A549 treated with GW870086 at 1 μM for 4 hours (cell line): ENCODE measurements at places on chromosomes 2 and 18. TPM values are rescaled to one million over a fixed set of nuclear protein-coding genes. Genes with fewer than 3 reads are reported as not detected.

Gene LBX2
- total RNA-seq: 1.8 to 4.3 TPM (median 3.0 TPM) in 5 replicates

Gene L3MBTL4
- not detected in 5 replicates for total RNA-seq

Gene MAP3K19
- total RNA-seq: not detected in 5 replicates

Gene UGT1A8
- total RNA-seq: 0.07 to 0.28 TPM in 2 of 5 replicates, not detected in the others

Gene CFC1
- total RNA-seq: 0.09 TPM in 1 of 5 replicates, not detected in the others

Gene SLC4A3
- 2.0 to 3.4 TPM (median 3.0 TPM) in 5 replicates for total RNA-seq

Gene STK17B
- total RNA-seq: 5.8 to 8.3 TPM (median 7.1 TPM) in 5 replicates

Gene RGPD4
- 0.03 to 0.09 TPM (median 0.06 TPM) in 4 of 5 replicates, not detected in the other for total RNA-seq
